Neuronal stem cell (in vitro differentiated cells): ENCODE measurements at places on chromosomes 11 and 22.

DNA sequence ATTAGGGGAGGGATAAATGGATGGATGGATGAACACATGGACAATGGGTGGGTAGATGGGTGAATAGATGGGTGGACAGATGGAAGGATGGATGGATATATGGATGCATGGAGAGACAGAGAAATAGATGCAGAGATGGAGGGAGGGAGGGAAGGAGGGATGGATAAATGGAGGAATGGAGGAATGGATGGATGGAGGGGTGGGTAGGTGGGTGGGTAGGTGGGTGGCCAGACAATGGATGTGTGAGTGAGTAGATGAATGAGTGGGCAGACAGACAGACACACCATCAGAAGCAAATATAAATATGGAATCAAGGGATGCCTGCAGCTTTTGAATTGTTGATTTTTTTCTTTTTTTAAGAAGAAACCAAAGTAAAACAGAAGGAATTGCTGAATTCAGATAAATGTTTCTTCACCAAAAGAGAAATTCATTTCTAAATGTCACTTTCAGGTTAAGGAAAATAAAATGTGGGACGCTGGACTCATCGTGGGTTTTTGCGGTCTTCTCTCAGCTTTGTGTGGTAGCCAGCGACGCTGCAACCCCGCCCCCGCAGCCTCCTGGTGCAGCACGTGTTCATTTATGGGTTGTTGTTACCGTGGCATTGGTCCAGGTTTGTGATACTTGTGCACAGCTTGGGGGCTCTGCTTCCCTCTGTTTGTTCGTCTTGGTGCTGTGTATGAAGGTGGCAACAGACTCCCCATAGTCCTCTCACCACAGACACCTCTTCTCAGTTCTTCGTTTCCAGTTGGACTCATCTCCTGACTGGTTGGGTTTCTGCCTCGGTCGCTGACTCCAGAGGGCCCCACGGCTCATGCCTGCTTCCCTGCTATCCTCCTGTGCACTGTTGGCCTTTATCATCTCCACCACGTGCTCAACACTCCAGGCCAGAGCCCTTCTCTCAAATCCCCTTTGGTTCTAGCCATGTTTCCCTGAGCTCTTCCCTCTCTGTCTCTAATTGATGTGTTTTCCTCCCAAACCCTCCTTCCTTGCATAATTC is 76.4 kb downstream of the CDKN1C start:
- DNase-seq = no peak

DNA sequence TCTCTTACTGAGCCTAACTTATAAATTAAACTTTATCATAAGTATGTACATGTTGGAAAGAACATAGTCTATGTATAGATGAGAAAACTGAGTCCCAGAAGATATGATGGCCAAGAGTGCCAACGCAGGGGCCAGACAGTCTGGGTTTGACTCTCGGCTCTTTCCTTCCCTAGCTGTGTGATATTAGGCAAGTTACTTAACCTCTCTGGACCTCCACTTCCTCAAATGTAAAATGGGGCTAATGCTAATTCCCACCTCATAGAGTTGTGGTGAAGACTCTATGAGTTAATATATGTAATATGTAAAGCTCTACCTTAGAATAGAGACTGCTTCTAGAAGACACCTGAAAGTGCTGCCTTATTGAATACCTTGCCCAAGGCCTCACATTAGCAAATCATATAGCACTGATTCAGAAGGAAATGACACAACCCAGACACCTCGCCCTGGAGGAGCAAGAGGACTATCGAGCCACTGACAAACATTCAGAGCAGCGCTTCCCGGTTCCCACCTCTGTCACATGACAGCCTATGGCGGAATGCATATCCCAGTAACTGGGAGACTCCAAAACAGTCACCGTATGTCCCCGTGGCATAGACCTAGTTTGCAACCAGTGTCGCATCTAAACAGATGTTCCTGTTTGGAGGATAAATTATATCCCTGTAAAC is 11.3 kb upstream of the CCDC86 start:
- DNase-seq = no peak

- DNase-seq = no peak
These were observed 10.8 kb downstream of the ALDH3B2 start for GRCh38 chr11:67663532-67664212.

- DNase-seq = no peak
These were observed 1.2 kb downstream of the GRK2 start for GRCh38 chr11:67267188-67268080.
